ENCODE measurements at places on chromosomes 12 and 14.

DNA sequence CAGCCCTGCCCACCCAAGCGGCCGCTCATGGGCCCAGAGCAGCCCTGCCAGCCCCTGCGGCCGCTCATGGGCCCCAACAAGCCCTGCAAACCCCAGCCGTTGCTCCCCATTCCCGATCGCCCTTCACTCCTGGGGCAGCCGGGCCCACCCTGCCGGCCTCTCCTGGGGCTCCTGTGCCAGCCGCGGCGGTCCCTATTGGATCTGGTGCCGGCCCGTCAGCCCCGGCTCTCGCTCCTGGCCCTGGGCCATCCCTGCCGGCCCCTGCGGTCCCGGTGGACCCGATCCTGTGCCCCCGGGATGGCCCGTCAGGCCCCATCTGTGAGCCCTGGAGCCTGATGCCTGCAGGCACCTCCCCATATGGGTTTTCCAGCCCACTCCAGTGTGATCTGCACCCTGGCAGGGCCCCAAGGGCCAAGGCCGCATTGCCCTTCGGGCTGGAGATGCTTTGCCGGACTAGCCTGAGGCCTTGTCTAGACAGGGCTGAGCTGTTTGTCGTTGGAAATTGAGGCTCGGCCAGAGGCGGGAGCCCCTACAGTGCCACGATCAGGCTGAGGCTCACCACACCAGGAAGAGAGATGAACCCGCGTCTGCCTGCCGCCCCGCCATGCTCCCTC, 20.3 kb downstream of the FBRSL1 start:
- DNase-seq: no peak

DNA sequence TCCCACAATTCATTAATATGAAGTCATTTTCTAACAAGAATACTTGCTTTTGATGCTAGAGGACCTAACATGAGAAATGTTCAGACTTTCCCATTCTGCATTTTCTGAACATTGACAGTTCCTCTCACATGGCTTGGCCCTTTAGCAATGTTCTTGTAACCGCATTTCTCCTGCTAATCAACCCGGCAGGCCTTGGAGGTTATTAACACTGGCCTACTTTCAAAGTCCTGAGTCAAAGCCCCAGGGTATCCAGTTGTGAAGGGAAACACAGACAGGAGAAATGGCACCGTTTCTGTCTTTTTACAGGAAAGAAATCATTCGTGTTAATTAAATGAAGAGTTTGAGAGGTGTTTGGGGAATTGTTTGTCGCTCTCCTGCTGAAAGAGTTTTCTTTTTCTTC, 446.5 kb upstream of the MIS18BP1 start:
- DNase-seq: no peak

- peak; percentile 41 for DNase-seq
Observed at GRCh38 chr12:51695241-51696010, 104.4 kb downstream of the SCN8A start.

DNA sequence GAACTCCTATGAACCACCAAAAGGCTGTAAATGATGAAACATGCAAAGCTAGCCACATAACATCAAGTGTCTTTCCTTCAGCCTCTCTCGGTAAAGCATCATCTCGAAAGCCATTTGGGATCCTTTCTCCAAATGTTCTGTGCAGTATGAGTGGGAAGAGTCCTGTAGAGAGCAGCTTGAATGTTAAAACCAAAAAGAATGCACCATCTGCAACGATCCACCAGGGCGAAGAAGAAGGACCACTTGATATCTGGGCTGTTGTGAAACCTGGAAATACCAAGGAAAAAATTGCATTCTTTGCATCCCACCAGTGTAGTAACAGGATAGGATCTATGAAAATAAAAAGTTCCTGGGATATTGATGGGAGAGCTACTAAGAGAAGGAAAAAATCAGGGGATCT, 61.2 kb downstream of the ATG14 start:
- no peak for DNase-seq

GRCh38 chr12:12531194-12531593, 31.5 kb downstream of the DUSP16 start:
- no peak for DNase-seq

DNA sequence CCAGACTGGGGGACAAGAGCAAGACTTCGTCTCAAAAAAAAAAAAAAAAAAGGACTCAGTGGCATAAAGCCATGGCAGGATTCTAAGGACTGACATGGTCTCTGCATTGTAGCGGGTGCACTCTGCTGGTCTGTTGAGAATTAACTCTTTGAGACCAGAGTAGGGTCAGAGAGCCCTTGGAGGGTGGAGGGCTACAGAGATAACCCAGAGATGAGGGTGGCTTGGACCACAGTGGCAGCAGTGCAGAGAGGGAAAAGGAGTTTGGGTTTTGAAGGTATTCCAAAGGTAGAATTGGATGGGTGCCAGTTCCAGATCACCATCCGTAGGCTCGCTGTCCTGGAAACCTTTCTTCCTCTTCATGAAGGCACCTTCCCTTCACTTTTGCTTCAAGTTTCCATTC, 14.3 kb upstream of the DYNC1H1 start:
- no peak for DNase-seq

- DNase-seq: peak; percentile 63
Observed at GRCh38 chr12:54033106-54033979, 493 bp downstream of the HOXC5 start.

DNA sequence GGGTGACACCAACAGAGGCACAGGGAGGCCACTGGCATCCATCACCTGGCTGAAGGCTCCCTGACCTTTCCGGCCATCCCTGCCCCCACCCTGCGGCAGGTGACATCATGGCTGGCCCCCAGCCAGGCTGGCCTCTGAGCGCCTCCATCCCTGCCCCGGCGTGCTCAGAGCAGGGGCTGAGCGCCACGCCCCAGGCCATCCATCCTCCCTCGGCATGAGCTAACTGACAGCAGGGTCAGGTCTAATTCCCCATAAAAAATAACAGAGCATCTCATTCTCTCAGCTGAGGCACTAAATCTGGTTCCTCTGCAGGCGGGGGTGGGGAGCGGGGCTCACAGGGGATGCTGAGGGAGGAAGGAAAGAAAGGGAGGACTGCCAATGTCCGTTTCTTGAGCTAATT, 50.7 kb downstream of the PRIMA1 start:
- no peak for DNase-seq

- DNase-seq: no peak
Observed at GRCh38 chr12:82852529-82852928, 165.8 kb downstream of the TMTC2 start.

DNA sequence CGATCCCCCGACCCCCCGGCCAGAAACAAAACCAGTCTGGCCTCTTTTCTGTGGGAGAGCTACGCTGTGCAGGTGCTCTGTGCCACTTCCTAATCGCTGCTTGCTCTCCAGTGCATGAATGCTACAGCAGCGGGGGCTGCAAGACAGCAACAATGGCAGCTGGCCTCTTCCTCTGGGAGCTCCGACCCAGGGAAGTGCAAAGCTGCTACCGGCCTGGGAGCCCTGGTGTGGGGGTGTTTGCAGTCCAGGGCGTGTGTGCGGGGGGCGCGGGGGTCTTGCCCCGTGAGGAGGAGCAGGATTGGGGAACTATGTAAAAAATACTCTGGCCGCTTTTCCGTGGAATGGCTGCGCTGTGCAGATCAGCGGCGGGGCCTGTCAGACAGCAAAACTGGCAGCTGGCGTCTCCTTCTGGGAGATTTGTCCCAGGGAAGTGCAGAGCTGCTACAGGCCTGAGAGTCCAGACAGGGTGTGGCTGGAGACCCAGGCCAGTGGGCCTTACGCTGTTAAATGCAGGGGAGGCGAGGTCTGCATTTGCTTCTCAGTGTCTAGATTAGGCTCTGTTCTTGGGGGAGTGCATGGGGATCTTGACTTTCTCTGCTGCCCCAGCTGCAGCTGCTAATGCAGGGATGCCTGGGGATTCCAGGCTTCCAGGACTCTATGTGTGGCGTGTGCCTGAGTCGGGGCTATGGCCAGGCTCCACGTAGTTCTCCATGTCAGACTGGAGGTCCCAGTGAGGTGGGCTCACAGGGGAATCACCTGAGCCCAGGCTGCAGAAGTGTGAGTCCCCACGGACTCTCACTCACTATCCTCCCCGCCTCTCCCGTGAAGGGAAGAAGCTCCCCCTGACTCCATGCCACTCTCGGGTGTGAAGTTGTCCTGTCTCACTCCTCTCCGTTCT, 344.5 kb downstream of the AEBP2 start:
- DNase-seq: peak; percentile 16

DNA sequence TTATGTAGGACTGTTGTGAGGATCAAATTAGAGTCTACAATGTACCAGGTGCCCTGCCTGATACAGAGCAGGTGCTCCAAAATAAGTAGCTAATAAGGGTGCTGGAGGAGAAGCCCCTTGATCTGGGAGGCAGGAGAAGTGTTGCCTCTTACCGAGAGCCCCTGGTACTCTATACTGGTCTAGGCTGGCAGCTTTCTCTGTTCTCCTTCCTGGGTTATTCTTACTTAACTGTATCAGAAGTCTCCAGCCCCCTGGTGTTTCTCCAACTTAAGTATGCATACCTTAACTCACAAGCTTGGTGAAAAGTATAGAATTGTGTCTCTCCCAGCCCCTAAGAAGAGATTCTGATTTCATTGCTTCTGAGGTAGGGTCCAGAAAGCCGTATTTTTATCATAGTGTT, 254.9 kb downstream of the LRIG3 start:
- DNase-seq: no peak

DNA sequence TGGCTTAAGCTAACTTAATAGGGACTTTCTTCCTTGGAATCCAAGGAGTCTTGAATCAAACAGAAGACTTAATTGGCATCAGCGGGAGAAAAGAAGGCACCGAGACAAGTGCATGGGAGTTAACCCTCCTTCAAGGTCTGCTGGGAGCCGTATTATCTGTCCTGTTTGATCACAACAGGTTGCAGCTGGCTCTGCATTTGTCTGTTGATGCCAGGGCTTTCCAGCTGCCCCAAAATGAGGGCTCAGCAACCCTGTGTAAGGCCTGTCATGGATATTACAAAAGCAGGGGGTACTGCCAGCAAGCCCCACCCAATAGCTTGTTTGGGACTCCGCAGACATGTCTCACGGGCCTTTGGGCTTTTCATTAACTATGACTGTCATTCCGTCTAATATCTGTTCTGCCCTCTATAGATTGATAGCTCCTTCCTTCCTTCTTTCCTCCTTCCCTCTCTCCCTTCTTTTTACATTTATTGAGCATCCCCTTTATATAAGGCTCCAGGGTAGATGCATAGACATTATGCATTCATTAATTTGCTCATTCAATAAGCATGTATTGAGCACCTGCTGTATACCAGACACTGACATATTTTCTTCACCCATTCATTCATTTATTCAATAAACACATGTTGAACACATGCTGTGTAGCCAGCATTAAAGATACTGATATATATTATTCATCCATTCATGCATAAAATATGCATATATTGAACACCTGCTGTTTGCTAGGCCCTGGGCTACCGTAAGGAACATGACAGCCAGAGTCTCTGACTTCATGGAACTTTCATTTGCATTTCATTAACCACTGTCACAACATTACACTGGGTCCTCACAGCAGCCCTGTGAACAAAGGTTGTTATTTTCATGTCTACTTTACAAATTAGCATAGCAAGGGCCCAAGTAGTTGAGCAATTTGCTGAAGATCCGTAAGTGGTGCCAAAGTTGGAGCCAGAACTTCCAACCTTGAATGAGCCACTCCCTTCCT, 56.2 kb downstream of the SVOP start:
- no peak for DNase-seq

DNA sequence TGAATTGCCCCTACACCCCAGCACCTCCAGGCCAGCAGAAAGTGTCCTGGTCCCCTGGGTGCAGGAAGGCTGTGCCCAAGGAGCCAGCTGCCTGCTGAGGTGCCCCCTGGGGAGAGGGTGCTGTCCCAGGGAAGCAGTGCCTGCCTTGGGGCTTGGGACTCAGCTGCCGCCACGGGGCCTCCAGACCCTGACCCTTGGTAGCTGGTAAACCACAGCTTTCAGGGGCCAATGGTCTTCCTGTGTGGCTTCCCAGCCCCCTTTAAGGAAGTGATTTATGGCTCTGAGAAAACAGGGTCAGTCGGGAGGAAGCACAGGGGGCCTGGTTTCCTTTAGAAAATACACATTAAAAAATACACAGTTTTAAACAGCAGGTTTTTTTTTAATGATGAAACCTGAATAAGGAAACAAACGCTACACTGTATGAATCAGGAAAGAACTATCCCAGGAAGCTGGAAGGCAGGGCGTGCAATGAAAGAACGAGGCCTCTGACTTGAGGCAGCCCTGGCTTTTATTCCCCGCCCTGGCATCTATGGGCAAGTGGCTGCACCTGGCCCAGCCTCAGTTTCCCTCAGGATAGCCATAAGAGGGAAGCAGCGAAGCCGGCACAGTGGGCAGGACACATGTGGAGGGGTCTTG, 40.6 kb upstream of the EML1 start:
- peak; percentile 79 for DNase-seq

DNA sequence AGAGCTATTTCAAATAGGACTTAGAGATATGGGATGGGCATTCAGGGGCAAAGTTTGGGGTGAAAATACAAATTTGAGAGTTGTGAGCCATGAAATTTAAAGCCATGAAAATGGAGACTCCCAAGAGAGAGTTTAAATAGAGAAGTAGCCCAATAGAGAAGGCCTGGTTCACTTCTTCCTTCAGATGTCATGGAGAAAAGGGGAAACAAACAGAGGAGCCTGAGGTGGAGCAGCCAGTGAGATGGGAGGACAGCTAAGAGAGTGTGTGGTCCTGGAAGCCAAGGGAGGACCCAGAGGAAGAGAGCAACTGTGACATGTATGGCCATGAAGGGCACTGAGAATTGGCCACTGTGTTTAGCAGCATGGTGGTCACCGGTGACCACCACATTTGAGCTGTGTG, 12.3 kb upstream of the DYNLL1 start:
- DNase-seq: no peak

DNA sequence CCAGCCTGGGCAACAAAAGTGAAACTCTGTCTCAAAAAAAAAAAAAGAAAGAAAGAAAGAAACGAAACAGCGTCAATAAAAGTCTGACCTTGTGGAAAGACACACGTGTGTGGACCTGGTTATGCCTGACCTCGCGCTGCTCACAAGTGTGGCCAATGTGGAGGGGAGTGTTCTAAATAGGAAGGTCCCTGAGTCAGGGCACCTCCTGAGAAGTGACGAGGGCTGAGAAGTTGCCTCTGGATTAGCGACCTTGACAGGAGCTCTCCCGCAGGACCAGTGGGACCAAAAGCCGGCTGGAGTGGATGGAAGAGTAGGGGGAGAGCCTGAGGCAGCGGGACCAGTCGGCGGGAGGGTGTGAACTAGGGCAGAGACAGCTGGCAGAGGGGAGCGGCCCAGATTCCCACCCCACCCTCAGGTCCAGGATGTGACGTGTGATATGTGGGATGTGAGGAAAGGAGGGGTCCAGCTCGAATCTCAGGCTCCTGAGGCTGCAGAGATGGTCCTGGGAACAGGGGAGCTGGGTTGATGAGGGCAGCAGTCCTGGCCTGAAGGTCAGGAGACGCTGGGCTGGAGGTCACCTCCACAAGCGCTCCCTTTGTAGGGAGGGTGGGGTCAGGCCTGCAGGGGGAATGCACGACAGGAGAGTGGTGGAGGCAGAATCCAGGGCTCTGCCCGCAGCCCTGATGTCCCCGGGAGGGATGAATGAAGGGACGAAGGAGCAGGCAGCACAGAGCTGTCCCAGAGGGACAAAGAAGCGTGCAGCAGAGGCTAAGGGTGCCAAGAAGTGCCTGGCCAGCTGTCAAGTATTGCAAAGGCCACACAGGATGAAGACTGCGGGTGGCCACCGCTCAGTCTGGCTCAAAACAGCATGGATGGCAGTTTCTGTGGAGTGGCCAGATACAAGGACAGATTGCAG, 24.8 kb upstream of the GPR68 start:
- peak; percentile 58 for DNase-seq

GRCh38 chr12:58576081-58576480, 344.2 kb downstream of the LRIG3 start:
- no peak for DNase-seq
